Activated naive CD4-positive, alpha-beta T cell treated with anti-CD3 and anti-CD28 coated beads, Interleukin-2, amount 10 ng/mL, durations not matched to agents 7 days and 5 days (primary cell): ENCODE measurements at places on chromosomes 16 and 17.

DNA sequence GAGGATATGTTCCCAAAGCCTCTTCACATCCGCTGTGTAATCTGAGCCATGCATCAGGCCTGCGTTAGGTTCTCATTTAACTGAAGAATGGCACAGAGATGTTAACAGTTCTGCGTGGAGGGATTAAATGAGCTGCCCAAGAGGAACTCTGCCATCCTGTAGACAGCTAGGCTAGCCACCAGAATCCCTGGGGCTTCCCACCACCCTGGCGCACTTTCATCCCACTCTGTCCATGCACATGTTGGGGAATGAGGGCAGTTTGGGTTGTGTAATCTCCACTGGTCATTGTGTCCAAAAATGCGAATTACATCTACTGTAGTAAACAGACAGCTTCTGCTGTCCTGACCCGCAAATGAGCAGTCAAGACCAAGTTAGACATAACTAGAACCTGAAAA is 1.0 kb upstream of the GLG1 start:
- no peak for DNase-seq

GRCh38 chr17:16470265-16470664 is 21.7 kb downstream of the LRRC75A start:
- DNase-seq, result no peak

DNA sequence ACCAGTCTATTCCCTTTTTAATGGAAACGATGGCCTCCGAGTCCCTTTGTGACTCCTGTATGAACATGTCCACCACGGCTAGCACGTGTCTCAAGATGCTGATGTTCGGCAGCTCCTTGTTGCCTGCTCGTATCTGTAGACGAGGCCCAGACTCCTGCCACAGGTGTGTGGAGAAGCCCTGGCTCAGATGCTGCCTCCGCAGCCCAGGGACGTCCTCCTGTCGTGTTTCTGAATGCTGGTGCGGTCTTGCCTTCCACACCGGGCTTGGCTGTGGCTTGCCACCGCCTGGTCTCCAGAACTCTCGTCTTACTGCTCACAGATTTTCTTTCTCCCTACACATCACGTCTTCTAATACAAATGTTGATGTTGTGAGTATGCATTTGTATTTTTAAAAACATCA is 17.0 kb downstream of the FOXF1 start:
- DNase-seq, result no peak

DNA sequence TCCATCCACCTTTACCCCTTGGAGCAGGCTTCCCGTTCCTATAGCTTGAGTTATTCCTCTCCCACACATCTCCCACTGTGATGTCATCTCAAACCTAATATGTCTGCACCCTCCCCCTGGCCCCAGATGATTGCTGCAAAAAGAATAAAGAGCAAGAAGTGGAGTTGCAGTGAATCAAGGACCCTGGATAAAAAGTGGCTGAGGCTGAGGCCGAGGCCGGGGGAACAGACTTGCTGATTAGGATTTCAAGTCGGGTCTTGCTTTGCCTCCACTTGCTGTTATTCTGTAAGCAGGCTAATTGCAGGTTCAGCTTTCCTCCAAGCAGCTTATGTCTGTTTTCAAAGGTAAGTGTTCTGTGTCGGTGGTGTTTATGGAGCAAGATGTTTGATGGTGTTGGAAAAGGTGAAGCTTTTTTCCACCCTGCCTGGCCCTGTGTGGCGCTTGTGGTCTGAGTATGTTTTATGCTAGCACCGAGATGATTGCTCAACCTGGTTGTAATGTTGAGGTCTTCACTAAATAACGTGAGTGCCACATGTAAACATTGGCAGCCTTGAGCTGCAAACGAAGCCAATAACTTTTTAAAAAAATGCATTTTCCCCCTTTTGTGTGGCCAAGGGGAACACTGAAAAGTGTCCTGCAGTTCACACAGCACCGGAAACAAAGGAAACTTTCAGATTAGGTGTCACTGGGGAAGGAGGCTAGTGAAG is 15.4 kb downstream of the HS3ST3B1 start:
- DNase-seq, result no peak

DNA sequence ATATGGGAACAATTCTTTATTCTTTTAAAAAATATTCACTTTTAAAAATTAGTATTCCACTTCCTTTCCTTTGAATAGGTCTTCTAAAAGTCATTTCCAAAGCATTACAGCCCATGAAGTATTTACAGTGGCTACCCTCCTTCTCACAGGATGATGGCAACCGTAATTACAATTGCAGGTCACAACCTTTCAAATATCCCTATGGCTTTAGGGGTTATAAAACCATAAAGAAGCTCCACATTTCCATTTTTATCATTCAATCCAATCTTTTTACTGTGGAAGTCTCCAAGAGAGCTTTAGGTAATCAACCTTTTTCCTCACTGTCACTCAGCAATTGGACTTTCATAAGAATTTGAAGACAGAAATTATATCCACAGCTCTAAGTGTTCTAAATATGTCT is 488.9 kb upstream of the CA10 start:
- DNase-seq, result no peak

GRCh38 chr16:16131204-16131603 is 92.1 kb downstream of the ABCC6 start:
- DNase-seq, result no peak

DNA sequence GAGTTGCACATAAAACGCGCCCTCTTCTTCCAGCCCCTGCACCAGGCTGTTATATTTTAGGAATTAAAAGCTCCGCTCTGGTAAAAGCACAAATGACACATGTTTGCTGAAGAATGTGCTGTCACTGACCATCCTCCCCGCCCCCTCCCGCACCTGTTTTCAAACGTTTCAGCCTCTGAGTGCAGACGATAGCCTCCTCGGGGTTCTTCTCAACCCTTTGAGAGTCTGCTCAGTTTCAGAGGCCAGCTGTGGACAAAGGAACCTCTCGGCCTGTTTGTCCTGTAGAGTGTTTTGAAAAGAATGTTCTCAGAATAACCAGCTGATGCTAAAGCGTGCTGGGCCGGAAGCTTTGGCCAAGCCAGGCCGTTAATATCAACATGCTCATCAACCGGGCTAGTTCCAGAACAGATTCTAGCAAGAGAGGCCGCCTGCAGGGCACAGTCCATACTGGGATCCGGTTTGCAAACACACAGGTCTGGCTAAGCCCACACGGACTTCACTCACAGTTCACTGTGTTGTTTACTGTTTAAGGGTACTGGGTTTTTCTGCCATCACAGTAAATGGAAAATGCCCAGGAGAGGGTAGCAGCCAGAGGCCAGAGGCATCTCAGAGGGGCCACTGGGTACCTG is 6.4 kb upstream of the CACNG4 start:
- DNase-seq, result no peak

GRCh38 chr17:31743797-31744196 is 115.2 kb downstream of the COPRS start:
- DNase-seq, result no peak

DNA sequence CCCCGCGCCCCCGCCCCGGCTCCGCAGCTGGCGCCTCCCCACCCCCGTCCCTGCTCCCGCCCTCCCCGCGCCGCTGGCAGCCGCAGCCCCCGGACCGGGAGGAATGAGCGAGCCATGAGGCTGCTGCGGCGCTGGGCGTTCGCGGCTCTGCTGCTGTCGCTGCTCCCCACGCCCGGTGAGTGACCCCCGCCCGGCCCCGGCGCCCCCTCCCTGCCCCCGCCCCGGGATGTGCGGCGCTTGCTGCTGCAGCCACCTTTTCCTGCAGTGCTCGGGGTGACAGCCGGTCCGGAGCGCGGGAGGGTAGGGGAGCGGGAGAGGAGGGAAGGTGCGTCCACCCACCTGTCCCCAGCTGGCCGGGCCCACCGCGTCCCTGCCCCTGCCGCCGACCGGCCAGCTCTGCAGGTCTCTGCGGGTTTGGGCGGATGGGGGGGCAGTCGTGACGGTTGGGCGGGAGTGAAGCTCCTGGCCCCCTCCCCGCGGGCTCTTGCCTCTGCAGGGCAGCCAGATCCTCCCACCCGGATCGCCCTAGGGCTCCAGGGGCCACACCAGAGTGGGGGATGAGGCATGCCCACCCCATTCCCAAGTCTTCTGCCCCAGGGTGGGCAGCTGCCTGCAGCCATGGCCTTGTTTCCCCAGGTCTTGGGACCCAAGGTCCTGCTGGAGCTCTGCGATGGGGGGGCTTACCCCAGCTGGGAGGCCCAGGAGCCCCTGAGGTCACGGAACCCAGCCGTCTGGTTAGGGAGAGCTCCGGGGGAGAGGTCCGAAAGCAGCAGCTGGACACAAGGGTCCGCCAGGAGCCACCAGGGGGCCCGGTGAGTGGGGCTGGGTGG is 513 bp downstream of the ADAM11 start:
- no peak for DNase-seq
